GM10248 (cell line): ENCODE measurements at places on chromosomes 12 and 14.
A peak's percentile ranks its signal among the peaks of the same experiment; 100 is the strongest.

- DNase-seq, result no peak
Measured at GRCh38 chr14:20618271-20618749, 23.2 kb downstream of the OR6S1 start.

- DNase-seq, result no peak
Measured at GRCh38 chr14:103735022-103735421, 19.4 kb downstream of the ZFYVE21 start.

DNA sequence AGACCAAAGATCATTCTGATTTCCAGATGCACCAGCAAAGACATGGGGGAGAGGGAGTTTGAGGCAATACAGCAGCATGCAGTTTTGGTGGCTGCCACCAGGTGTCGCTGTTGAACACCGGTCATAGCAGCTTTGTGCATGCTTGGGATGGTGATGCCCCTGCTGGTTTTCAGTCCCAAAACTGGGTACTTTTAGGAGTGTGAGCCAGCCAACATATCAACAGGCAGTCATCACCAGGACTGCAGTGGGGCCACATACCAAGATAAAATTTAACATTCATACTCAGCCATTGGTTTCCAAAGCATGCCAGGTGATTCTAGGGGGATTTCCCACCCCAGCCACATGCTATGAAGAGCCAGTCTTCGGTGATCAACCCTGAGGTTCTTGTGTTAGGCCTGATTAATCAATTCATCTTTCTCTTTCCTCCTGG is 64.2 kb downstream of the PHETA1 start:
- DNase-seq, result peak; percentile 40

GRCh38 chr12:69497308-69498026 is 27.3 kb downstream of the FRS2 start:
- peak; percentile 64 for DNase-seq

DNA sequence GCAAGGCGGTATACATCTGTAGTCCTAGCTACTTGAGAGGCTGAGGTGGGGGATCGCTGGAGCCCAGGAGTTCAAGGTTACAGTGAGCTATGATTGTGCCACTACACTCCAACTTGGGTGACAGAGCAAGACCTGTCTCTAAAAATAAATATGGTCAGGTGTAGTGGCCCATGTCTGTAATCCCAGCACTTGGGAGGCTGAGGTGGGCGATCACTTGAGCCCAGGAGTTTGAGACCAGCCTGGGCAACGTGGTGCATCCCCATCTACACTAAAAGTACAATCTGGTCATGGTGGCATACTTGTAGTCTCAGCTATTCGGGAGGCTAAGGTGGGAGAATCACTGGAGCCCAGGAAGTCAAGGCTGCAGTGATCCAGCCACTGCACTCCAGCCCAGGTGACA is 40.6 kb downstream of the HECTD1 start:
- no peak for DNase-seq

GRCh38 chr14:63933110-63933509 is 80.3 kb downstream of the SYNE2 start:
- DNase-seq, result no peak

DNA sequence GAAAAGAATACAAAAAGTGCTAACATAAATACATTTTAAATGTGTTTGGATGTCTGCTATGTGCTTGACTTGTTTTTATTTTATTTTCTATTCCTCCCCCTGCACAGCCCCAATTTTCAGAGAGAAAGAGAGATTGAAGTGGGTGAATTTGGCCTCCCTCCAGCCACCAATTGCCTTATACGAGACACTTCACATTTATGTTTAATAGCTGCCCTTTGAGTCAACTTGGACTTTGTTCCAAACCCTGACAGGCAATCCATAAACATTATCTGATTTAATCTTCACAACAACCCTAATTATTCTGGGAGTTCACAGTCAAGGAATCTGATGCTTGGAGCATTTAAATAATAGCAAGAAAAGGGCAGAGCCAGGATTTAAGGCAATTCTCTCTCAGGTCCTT is 161.7 kb downstream of the SLC15A4 start:
- DNase-seq, result no peak

- DNase-seq, result no peak
Measured at GRCh38 chr12:104649921-104650320, 193.2 kb downstream of the CHST11 start.

GRCh38 chr14:33737446-33737845 is 213.4 kb downstream of the EGLN3 start:
- no peak for DNase-seq

GRCh38 chr12:16349131-16349460 is 1.7 kb downstream of the MGST1 start:
- DNase-seq, result peak; percentile 17

DNA sequence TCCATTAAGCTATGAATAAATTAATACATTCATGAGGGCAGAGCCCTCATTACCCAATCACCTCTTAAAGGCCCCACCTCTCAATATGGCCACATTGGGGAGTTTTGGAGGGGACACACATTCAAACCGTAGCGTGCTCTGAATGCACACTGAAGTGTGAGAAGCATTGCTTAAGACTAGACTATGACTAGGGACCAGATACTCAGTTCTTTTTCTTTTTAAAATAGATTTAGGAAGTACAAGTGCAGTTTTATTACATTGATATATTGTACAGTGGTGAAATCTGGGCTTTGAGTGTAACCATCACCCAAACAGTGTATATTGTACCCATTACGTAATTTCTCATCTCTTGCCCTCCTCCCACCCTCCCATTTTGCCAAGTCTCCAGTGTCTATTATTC is 21.0 kb upstream of the JDP2 start:
- no peak for DNase-seq

GRCh38 chr12:91007531-91008290 is 2.9 kb upstream of the EPYC start:
- DNase-seq, result peak; percentile 7

- no peak for DNase-seq
Measured at GRCh38 chr12:112029301-112029700, 16.1 kb downstream of the ERP29 start.

DNA sequence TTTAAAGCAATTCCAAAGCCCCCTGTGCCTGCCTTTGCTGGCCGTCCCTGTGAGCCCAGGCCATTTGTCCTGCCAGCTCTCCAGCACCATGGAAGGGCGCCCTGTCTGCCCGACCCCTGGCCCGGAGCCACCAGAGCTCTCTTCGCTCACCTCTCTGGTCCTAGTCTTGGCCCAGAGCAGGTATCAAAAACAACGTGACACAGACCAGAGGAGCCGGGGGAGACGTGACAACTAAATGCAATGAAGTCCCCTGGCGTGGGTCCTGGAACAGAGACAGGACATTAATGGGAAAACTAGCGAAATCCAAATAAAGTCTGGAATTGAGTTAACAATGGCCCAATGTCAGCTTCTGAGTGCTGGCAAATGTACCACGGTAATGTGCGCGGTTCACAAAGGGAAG is 83.2 kb upstream of the DIO3 start:
- DNase-seq, result no peak

DNA sequence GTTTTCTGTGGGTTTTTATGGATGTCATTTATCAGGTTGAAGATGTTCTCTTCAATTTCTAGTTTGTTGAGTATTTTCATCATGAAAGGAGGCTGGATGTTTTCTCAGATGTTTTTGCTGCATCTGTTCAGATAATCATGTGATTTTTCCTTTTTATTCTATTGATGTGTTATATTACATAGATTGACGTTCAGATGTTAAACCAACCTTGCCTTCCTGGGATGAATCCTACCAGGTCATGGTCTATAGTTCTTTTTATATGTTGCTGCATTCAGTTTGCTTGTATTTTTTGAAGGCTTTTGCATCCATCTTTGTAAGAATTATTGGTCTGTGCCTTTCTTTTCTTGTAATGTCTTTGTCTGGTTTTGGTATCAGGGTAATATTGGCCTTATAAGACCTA is 43.9 kb upstream of the LYZ start:
- no peak for DNase-seq

DNA sequence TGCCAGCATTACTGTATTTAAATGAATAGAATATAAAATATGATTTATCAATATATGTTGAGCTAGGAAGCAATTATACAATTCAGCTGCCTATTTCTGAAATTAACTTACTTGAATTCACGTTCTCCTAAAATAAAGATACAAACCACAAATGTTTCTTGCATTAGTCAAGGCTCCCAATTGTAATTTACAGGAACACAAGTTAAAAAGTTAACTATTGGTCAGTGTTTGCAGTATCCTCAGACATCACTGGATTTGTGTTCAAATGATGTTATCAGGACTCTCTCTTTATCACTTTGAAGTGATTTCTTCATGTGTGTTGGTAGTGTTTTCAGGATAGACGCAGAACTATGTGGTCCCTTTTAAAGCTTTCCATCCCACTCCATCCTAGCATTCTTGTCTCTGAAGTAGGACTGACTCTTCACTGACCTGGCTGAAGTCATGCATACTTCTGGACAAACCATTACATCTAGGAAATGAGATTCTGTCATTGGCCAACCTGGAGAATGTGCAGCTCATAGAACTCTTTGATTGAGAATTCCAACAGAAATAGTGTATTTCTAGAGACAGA is 156.1 kb downstream of the KICS2 start:
- no peak for DNase-seq

DNA sequence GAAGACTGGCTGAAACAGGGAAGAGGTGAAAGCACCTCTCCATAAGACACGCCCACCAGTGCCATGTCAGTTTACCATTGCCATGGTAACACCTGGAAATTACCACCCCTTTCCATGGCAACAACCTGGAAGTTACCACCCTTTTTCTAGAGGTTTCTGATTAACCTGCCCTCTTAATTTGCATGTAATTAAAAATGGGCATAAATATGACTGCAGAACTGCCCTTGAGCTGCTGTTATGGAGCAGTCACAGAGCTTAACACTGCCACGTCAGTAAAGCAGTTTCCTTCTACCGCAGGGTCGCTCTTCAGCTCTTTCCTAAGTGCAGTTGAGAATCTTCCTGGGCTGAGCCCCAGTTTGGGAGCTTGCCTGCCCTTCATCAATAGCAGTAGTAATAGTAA is 55.2 kb downstream of the RASSF3 start:
- no peak for DNase-seq

GRCh38 chr14:70567791-70568190 is 32.7 kb downstream of the MED6 start:
- DNase-seq, result peak; percentile 35

- no peak for DNase-seq
Measured at GRCh38 chr14:54350203-54350602, 46.6 kb upstream of the CDKN3 start.

DNA sequence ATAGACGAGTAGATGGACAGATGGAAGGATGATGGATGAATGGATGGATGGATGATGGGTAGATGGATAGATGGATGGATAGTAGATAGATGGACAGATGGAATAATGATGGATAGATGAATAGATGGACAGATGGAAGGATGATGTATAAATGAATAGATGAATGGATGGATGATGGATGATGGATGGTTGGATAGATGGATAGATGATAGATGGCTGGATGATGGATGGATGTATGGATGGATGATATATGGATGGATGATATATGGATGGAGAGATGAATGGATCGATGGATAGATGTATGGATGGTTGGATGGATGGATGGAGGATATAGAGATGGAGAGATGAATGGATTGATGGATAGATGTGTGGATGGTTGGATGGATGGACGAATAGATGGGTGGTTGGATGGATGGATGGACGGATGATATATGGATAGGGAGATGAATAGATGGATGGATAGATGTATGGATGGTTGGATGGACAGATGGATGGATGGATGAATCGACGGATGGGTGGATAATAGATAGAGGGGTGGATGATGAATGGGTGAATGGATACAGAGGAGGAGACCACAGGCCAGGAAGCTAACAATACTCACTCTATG is 19.3 kb downstream of the TRPV4 start:
- no peak for DNase-seq

DNA sequence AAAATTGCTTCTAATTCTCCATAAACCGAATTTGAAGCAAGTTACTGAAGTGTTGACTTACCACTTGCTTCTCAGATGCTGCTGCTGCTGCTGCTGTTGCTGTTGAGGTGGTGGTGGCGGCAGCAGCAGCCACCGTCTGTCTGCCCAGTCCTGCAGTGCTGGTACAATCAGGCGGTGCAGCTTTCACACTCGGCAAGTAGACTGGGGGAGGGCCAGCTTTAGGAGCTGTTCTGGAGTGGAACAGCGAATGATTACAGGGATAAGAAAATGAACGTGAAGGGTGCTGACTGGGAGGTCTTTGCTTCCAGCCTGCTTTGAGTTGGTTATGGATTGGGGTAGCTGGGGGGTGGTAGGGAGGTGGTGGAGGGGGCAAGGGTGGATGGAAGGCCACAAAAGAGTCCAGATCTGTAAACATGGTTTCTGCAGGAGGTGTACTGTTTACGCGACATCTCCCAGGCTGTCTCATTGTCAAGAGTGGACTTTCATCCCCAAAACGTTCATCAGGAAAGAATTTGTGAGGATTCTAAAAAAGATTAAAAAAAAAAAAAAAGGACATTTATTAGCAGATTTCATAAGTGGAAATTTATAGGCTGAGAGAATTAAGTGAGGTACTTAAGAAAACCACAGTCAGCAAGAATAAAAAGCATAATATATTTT is 38.8 kb downstream of the UBR7 start:
- DNase-seq, result no peak

GRCh38 chr14:95238487-95239298 is 81.0 kb downstream of the CLMN start:
- DNase-seq, result no peak

- DNase-seq, result no peak
Measured at GRCh38 chr12:19829100-19829853, 390.0 kb downstream of the AEBP2 start.

DNA sequence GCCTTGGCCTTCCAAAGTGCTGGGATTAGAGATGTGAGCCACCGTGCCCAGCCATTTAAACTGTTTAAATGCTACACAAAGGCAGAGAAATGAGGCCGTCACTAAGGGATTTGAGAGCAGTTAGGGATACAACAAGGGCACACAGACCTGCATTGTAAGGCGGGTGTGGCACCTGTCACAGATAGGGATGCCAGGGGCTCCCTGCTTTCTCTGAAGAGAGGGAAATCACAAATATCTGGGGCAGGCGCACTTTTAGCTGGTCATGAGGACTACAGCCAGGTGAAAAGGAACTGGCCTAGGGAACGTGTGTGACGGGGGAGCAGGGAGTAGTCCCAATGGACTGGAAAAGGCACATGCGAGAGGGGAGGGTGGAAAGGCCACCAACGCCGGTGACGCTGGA is 9.7 kb downstream of the SSH1 start:
- DNase-seq, result no peak

- DNase-seq, result no peak
Measured at GRCh38 chr14:34111953-34112352, 161.1 kb upstream of the EGLN3 start.

- peak; percentile 46 for DNase-seq
Measured at GRCh38 chr14:50083467-50084337, 32.7 kb downstream of the VCPKMT start.

DNA sequence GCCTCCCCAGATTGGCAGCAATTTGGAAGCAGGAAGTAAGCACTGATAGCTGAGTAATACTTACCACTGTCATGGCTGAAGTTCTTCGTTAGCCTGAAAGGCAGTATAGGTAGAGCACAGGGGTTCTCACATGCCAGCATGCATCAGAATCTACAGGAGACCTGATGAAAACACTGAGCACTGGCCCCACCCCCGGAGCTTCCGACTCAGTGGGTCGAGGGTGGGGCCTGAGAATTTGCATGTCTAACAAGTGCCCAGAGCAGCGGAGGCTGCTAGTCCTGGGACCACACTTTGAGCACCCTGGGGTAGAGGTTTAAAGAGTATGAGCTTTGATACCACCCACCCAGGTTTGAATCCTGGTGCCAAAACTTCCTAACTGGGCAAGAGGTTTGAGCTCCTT is 89.6 kb downstream of the FBXW8 start:
- no peak for DNase-seq

GRCh38 chr12:129779989-129780388 is 123.8 kb downstream of the TMEM132D start:
- no peak for DNase-seq

- no peak for DNase-seq
Measured at GRCh38 chr14:104094056-104094708, 8.7 kb downstream of the ASPG start.

GRCh38 chr12:82835217-82835616 is 148.5 kb downstream of the TMTC2 start:
- no peak for DNase-seq
